ENCODE measurements at places on chromosomes 12 and 14.

- no peak for DNase-seq
Observed at GRCh38 chr14:69535230-69535848, 39.3 kb downstream of the CCDC177 start.

- no peak for DNase-seq
Observed at GRCh38 chr14:55914771-55915170, 203.4 kb upstream of the PELI2 start.

GRCh38 chr14:103058164-103059055, 1.1 kb upstream of the CDC42BPB start:
- DNase-seq = no peak

GRCh38 chr12:79661629-79662028, 29.1 kb downstream of the PAWR start:
- no peak for DNase-seq

GRCh38 chr14:50344876-50345563, 32.9 kb downstream of the DMAC2L start:
- DNase-seq = no peak

GRCh38 chr12:31582155-31582554, 8.8 kb downstream of the DENND5B start:
- no peak for DNase-seq

GRCh38 chr14:77203611-77204458, 22.2 kb downstream of the TMEM63C start:
- DNase-seq = no peak

DNA sequence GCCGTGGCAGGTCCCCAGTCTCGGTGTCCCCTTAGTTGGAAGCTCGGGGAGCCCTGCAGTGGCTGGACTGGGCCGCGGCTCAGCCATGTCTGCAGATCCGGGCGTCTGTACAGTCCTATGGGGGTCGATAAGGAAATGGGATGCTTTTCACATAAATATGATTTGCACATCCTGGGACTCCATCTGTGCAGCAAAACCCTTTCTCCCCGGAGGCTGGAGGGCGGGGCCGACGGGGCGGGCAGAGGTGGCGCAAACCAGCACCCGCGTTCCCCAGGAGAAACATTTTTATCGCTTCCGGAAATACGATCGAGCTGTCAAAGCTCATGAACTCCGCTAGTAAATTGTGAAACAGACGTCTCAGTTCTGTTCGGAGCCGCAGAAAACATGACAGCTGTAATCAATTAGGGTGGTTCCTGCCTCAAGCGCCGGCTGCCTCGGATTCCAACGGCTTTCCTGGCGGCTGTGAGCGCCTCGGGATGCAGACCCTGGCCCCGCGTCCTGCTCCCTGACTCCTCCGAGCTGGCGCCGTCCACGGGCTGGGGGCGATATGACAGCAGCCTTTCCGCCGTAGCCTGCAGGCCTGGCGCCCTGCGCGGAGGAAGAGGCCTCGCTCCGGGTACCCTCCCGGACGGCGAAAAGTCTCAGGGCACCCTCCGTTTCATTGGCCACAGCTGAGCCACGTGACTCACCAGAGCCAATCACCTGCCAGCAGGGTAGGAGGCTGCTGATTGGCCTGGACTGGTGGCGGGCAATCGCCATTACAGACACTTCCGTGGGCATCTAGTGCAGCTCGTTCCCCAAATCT, 23.0 kb downstream of the DIO3 start:
- DNase-seq = peak; percentile 50

GRCh38 chr14:100539766-100540140, 47.5 kb downstream of the BEGAIN start:
- no peak for DNase-seq

DNA sequence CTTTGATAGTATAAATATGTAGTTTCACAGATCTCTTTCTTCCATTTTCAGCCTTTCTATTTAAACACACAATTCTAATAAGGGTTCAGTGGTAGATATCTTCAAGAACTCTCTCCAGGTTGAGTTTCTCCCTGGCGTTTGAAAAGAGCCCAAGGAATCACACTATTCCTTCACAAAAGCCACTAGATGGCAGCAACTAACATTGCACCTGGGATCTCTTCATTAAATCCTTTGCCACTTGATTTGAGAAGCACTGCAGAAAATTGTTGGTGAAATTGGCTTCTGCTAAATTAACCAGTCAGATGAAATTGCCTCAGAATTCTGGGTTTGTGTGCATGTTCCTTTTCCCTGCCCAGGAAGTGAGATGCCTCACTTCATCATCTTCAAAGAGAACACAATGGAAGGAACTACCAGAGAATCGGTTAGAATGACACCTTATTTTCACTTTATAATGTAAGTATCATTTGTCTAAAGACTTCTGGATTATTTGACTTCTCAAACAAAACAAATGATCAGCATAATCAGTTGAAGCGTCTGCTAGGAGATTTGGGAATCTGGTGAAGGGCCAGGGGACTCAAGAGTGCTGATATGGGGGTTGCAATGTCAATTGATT, 6.8 kb downstream of the CCDC198 start:
- DNase-seq = no peak

DNA sequence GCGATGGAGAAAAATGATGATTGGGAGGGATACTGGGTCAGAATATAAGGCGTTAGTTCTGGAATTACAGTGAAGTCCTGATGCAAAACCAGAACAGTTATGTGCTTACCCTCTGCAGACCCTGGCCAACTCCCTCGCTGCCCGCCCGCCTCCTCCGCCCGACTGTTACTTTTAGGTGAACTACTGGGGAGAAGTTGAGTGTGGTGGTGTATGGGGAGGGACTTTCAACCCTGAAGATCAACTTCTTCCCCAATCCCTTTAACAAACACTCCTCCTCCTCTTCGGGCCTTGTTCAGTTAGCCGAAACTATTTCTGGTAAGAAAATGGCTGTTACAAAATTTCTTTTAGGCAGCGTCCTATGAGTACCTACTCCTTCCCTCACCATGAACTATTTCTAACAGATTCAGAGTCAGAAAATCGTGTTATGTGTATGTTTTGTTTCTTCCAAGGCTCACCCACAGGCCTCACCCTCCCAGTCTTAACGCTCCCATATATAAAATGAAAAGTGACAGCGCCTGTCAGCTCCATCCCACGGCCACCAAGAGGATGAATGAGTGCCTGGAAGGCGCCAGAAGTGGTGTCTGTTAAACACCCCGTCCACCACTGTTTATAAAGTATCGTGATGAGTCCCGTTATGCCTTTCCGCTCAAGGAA, 1.3 kb downstream of the FBXO33 start:
- no peak for DNase-seq

- DNase-seq = no peak
Observed at GRCh38 chr12:67062193-67062592, 207.0 kb upstream of the CAND1 start.

DNA sequence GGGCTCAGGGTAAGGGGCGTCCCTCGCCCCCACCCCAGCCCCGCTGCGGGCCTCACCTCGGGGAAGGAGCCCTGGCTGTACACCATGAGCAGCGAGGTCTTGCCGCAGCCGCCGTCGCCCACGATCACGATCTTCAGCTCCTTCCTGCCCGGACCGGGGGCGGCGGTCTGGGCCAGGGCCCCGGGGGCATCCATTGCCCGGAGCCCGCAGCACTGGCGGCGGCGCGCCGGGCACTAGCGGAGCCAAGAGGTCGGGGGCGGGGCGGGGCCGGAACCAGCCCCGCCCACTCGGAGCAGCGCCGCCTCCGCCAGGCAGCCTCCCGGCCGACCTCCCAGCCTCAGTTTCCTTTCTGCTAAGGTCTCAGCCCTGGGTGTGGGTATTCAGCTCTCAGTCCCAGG, at the start of gene RHOF:
Gene RHOF, minus strand, starts transcription at position 249 of the 398 bp plus-strand sequence. Its CDS starts 55 bp downstream, at position 194.
- DNase-seq = no peak

DNA sequence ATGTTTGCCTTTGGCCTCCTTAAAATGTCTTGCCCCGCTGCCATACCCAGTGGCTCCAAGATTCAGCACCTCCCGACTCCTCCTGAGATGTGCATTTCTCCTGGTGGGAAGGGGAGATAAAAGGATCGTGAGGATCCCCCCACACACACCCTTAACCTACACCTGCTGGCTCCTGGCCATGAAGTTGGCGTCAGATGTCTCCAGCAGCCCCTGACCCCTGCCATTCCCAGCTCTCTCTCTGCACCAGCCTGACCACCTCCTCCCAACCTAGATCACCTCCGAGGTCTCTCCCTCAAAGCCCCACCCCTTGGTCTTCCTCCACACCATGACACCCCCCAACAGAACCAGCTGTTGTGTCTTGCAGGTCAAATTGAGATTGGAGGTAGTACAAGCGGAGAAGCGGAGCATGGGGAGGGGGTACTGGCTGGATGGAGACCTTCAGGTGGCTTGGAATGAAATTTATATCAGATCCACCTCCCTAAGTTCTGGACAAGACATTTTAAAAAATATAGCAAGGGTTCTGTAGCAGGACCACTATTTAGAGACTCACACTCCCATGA, 151.1 kb upstream of the FKBP4 start:
- DNase-seq = no peak

- no peak for DNase-seq
Observed at GRCh38 chr14:54975856-54976255, 51.0 kb downstream of the WDHD1 start.

DNA sequence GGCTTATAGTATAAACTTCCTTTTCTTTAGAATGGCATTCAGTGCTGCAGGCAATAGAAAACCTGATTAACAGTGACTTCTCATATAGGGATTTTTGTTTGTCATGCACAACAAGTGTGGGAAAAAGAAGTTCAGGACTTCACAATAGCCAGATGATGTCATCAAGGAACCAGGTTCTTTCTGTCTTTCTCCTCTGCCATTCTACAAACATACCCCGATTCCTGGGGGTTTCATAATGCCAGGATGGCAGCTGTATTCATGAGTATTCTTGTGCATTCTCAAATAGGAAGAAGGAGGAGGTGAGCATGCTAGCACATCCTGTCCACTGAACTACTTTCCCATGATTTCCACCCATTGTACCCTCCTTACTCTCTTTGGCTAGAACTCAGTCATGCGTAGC, 182.7 kb upstream of the EEA1 start:
- DNase-seq = no peak

DNA sequence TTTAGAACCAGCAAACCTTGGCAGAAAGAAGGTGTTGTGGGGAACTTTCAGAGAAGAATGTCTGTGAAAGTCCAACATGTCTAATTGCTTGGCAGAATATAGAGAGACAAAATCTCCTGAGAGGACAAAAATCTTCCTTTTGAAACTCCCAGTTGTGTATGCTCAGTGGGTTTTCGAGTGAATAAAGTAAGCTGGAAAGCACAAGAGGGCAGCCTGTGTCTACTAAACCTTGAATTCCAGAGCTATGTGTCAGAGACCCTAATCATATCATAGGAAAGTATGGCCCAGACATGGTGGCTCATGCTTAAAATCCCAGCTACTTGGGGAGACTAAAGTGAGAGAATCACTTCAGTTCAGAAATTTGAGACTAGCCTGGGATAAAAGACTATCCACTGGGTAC, 661.2 kb downstream of the SLC16A7 start:
- DNase-seq = no peak

GRCh38 chr12:119060847-119061796, 79.8 kb downstream of the SRRM4 start:
- peak; percentile 35 for DNase-seq

GRCh38 chr12:23049180-23049579, 424.2 kb downstream of the ETNK1 start:
- DNase-seq = no peak

GRCh38 chr14:78709795-78710557, 539.8 kb downstream of the NRXN3 start:
- no peak for DNase-seq

DNA sequence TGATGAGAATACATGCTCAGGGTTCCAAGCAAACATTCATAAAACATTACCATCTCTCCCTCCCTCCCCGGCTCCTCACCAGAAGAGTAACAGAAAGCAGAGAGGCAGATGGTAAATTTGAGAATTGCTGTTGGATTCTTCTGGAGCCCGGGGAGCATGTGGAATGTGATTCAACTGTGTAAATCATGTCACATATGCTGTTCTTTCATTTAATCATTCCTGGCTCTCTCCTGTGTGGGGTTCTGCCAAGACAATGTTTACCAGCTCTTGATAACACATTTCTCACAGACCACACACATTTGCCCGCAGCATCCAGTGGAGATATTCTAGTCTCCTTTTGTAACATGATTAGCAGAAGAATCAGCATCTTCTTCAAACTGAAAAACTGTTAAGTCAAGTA, 23.4 kb upstream of the NR2C1 start:
- DNase-seq = no peak

DNA sequence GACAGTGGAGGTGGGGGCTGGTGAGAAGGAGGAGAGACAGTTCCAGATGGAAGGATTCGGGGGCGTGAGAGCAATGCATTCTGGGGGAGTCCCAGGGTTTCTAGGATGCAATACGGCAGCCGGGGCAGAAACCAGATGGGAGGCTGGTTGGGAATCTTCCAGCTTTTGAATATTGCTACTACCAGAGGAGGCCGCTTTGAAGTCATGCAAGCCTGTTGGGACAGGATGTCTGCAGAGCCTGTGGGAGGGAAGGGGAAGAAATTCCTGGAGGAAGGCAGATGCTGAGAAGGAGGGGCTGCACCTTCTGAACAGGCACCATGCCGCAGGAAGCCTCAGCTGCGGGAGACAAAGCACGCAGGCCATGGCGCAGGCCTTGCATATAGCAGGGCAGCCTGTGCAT, 105.4 kb downstream of the APAF1 start:
- DNase-seq = no peak

DNA sequence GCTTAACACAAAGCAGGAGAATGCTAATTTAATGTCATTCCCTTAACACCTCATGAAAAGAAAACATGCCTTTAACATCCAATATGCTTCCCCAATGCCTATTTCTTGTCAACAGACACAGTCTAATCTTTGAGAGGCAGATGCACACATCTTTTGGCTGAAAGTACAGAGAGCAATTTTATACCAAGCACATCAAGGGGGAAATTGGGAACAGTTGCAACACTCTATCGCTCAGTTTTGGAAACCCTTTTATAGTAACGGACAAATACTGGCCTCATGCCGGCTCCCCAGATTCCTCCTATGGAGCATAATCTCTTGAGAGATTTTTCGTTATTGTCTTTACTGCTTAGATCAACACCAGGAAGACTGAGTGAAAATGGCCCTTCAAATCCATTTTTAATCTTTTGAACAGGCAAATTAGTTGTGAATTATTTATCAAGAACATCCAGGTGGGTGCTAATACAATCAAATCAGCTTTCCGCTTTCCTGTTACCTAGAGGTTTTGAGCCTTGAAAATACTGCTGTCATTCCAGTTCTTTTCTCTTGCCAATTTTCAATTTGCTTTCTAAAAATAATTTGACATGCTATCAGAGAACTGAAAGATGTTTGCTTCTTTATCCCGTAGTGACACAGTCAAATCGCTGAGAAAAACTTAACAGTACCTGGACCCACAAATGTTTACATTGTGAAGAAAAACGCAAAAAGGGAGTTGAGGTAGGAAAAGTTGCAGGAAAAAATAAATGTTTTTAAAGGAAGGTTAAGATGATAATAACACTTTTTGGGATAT, 60.7 kb upstream of the CAND1 start:
- DNase-seq = no peak

DNA sequence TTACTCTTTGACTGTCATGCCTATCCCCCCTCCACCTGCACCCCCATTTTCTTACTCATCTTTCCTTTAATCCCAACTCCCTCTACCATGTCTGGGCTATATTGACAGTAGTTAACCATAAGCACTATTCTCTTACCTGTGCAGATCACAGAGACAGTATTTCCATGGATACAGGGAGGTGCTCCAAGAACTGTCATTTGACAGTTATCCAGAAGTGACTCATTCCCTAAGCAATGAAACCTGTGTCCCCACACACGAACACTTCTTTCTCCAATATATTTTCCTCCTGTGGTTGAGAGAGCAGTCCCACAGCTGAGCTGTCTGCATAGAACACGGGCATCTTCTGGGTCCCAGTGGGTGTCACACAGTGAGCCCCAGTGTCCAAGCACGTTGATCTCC, 68.8 kb downstream of the CD163L1 start:
- DNase-seq = no peak

Data from forelimb muscle (tissue), 1 donor.